ENCODE measurements at places on chromosomes 12 and 14.

- no peak for DNase-seq
These were observed 14.8 kb upstream of the C12orf75 start for GRCh38 chr12:105315726-105316125.

GRCh38 chr14:69316449-69317101, 56.6 kb downstream of the GALNT16 start:
- no peak for DNase-seq

DNA sequence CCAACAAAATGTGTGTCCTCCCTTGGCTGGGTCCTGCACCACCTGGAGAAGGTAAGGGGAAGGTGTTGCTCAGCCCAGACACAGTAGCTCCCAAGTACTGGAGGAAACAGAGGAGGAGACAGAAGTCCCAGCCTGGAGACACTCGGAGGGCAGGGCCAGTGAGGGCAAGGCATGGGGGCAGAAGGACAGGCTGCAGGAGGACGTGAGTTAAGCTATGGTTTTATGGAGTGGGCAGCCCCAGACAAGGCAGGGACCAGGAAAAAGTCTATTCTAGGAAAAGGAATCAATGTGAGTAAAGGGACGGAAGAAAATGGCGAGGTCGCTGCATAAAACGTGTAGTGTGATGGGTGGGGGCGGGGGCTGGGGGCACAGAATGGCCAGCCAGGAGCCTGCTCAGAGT, 210.1 kb upstream of the DIO3 start:
- DNase-seq = no peak

GRCh38 chr12:90152897-90153624, 444.4 kb upstream of the ATP2B1 start:
- DNase-seq = no peak

- DNase-seq = peak; percentile 13
These were observed 52.6 kb downstream of the IFT81 start for GRCh38 chr12:110176745-110177144.

DNA sequence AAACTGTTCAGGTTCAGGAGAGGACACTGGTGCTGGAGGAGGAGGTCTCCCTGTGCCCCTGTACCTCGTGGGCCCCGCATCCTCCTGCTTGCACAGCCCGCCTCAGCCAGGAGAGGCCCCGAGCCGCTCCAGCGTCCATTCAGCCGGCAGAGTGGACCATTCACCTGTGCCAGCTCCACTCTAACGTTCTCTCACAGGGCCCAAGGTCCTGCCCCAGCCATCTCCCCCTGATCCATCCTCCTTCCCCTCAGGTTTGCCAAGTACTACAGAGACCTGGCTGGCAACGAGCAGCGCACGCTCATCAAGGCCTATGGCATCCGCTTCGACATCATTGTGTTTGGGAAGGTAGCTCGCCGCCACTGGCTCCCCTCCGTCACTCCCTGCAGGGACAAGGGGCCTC, 22.2 kb downstream of the P2RX4 start:
- DNase-seq = no peak

DNA sequence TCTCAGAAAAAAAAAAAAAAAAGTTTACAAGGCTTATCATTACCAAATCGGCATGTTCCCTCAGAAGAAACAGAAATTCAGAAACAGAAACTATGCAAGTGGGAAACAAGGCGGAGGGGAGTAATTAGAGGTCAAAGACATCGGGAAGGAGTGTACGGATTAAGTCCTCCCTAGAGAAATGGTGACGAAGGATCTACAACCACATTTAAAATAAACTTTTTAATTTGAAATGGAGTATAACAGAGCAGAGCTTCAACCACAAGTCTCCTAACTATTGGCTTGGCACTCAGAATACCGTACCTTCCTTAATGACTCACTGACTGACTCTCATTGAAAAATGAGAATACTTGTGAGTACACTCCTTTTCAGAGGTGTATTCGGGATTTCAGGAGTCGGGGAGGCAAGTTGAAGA, 908 bp downstream of the ENTPD5 start:
- DNase-seq = no peak

GRCh38 chr12:105968025-105968424, 170.7 kb downstream of the NUAK1 start:
- no peak for DNase-seq

DNA sequence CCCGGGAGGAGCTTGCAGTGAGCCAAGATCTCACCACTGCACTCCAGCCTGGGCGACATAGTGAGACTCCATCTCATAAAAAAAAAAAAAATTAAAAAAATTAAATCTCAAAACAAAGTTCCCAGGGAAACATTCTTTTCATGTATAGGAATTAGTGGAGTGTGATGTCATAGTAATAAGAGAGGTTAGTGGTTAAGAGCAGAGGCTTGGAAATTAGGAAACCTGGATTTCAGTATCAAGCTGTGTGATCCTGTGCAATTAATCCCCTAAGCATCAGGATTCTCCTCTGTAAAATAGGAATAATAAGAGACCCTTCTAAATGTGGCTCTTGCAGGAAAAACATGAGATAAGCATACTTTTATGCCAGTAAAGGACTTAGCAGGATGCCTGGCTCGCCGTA, 3.1 kb upstream of the TXNRD1 start:
- no peak for DNase-seq

DNA sequence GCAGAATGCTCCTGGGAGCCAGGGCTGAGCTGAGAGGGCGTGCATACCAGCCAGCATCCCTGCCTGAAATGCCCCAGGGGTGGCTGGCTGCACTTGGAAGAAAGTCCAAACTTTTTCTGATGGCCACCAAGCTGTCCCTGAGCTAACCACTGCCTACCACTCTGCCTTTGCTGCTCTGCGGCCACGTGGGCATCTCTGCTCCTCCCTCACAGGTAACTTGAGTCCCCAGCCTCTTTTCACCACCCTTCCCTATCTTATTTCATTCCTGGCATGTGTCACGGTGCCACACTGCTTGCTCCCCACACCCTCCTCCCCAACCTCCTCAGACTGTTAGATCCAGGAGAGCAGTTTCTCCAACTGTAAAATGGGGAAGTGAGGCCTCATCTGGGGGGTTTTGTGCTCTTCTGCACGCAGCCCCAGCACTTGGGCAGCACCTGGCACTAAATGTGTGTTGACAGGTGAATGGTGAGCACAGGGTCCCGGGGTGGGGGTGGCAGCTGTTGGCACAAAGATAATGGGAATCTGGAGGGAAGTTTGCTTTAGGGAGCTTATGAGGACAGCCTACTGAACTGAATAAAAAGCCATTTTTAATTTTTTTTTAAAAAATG, 113.0 kb downstream of the GLT1D1 start:
- DNase-seq = peak; percentile 94

DNA sequence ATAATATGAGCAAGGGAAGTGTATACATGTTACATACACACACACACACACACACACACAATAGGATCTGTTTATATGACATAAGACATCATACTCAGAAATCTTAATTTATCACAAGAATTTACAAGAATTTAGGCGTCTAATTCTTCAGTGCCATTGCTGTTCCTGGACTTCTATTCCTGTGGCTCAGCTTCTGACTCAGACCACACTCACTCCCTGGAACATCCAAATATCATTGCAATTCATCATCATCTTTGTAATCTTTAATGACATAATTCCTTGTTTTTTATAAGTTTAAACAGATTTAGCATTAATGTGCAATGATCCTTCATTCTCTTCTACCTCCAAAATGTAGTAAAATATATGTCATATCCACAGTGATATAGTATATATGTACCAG, 544.2 kb downstream of the FOXG1 start:
- DNase-seq = no peak

DNA sequence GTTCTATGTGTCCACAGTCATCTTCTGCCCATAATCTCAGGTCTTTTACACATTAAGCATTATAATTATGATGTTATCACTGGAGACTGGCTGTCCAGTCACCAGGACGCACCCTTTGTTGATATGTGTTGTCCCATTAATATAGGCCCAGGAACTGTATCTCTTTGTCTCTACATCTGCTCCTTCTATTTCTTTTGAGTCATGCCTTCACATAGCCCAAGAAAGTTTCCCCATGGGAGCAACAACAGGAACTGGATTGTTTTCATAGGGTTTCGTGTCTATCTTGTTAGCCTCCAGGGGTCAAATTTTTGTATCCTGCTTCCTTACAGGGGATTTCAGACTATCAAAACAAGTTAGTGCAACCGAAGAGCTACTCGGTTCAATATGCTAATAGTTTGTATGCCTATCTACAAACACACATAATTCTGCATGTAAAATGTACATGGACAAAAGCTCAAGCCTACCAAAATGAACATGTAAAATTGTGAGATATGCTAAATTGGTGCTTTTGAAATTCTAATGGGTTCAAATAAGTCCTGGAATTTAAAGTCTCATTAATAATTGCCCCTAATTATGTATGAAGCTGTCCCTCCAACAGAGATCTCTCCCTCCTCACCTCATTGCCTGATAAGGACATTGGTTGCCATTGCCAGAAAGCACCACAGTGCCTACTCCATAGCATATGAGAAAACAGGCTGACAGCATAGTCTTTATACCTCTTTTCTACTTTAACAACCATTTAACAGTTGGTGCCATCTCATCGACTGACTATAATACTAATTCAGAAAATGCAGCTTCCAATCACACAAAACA, 99.8 kb upstream of the DIO2 start:
- no peak for DNase-seq

Measured in NCI-H1105 treated with DMSO at 0.1 percent for 48 hours (cell line).